ENCODE measurements at places on chromosomes 5 and 9.

DNA sequence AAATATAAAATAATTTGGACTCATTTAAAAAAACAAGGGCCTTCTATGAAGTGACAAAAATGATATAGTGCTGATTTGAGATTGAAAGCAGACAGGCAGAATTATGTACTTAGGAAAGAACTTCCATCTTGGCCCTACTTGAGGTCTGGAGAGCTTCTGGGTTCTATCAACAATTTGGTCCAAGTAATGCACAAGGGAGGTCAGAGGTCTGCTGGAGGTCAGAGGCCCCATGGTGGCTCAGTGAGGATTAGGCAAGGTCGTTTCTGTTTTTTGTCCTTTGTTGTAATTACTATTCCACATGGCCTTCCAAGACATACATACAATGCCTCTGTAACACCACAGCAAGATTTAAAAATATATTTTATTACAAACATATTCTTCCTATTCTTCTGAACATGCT, 37.2 kb downstream of the NUDT12 start:
- no peak for DNase-seq

GRCh38 chr9:73597771-73598170, 446.1 kb downstream of the ANXA1 start:
- DNase-seq: no peak

- no peak for DNase-seq
Measured at GRCh38 chr9:133708246-133709014, 29.7 kb downstream of the SARDH start.

DNA sequence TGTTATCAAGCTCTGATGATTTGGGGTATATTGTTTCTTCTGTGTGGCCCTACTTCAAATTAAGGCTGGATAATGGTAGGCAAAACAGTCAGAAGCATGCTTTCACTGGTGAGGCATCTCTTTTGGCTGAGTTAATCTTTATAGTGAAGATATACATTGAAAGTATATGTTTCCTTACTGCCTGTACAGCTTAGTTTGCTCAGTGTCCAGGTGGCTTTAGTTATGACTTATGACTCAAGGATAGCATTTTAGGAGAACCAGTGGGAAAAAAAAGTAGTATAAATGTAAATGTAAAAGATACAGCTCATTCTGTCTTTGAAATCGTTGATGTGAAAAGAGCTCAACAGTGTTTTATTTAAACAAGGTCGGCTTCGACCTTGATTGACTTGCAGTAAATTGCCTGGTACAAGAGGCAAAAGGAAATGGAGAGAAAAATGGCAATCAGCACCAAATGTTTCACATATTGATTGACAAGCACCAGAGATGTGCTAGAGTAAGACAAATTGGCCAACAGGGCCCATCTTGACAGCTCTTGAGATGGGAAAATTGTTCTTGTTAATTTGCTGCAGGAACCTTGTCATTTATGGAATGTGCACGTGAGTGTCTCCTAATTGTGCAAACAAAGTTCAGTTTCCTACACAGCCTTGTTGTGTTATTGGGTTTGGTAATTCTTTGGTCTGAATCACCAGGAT, 447.4 kb upstream of the WWC1 start:
- no peak for DNase-seq

DNA sequence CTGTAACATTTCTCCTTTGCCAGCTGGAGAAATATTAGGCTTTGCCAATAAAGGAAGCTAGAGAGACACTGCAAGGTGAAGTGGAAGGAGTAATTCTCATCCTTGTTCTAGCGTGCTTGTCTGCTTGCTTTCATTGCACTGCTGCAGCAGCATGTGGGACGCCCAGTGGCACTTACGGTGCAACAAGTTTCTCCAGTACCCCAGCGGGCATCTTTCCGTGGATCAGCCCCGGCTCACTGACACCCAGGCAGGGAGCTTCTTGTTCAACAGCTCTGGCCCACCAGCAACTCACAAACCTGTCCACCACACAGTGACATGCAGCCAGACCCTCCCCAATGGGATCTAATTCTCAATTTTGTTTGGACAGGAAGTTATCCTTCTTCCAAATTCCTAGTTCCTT, 233.2 kb downstream of the GLIS3 start:
- peak; percentile 50 for DNase-seq

- DNase-seq: no peak
Measured at GRCh38 chr9:136074706-136075105, 20.4 kb downstream of the NACC2 start.

- no peak for DNase-seq
Measured at GRCh38 chr5:72293495-72294055, 26.5 kb downstream of the MRPS27 start.

- DNase-seq: no peak
Measured at GRCh38 chr5:131496400-131496713, 138.7 kb downstream of the RAPGEF6 start.

GRCh38 chr9:137891588-137892423, 14.2 kb downstream of the CACNA1B start:
- DNase-seq: no peak

DNA sequence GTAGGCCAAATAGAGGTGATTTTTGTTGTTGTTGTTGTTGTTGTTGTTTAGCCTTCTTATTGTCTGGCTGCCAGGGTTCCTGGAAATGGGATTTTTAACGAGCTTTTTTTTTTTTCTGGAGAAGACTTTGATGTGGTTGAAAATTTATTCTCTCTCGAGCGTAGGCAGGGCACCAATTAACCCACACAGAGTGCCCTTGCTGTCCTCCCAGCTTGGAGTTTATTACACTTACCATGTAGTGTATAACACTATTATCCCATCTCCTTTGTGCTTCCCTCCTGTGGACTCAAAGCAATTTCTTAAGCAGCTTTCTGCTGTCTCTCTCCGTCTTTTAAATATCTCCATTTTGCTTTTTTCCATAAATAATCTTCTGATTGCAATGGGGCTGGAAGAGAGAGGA, 57.4 kb downstream of the OR2K2 start:
- DNase-seq: no peak

DNA sequence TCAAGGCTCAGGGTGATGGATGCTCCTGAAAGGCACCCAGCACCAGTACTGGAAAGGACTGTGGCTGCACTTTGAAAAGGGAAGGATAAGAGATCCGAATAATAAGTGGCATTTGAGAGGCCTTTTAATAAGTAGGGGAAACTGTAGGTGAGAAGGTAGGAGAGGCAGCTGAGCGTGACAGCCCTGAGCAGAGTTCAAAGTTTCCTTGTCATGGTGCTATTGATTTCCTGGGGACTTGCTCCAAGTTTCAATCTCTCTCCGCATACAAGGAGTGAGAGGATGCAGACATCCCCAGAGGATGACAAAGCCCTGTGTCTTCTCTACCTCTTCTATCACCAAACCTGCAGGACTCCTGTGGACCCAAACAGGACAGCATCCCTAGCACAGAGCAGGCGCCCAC, 354.5 kb downstream of the SPOCK1 start:
- no peak for DNase-seq

DNA sequence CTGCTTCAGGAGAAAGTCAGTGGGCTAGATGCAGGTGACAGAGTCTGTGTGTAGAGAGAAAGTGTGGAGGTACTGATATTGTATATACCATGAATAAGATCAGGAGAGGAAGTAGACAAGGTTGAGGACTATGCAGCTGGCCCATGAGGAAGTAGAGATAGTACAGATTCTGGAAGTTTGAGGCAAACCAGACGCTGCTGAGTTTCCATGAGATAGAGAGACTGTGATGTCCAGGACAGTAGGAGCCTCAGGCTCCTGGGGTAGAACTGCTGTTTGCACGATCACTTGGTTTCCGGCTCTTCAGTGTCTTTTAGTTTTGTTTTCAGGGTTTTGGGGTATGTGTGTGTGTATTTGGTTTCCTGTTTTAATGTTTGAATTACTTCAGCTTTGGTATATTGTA, 13.6 kb downstream of the OTULINL start:
- DNase-seq: no peak

- DNase-seq: peak; percentile 71
Measured at GRCh38 chr9:130866474-130866965, 30.1 kb downstream of the QRFP start.

GRCh38 chr9:110016340-110016739, 191.6 kb downstream of the C9orf152 start:
- no peak for DNase-seq

- DNase-seq: no peak
Measured at GRCh38 chr5:170441393-170441784, 52.2 kb upstream of the KCNMB1 start.

DNA sequence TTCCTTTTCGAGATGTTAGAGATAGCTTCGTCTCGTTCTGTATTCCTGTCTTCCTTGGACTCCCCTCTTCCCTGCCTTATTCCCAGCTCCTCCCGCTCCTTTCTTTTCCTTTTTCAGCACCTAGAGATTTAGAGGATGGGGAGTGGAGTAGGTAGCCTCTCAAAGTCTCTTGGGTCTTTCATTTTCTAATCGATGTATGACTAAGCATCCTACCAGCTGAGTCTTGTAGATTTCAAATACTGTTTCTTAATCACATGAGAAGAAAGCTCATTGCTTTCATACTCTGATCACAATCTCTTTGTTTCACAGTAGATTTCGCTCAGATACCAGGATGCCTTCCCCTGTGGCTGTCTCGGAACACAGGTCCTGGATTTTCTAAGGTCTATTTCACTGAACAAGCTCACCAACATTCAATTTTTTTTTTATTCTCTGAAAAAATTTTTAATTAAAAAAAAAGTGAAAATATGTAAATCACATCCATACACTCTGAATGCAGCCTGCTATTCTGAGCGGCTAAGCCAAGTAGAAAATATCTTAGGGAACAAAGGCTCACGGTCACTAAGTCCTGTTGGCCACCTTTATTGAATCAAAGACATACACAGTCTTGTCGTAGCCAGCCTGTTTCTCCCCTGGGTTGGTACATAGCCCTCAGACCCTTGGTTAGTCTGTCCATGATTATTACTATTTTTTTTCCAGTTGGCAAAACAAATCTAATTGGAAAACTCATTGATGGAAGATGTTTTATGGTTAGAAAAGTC, 413.8 kb downstream of the KDM4C start:
- DNase-seq: no peak

DNA sequence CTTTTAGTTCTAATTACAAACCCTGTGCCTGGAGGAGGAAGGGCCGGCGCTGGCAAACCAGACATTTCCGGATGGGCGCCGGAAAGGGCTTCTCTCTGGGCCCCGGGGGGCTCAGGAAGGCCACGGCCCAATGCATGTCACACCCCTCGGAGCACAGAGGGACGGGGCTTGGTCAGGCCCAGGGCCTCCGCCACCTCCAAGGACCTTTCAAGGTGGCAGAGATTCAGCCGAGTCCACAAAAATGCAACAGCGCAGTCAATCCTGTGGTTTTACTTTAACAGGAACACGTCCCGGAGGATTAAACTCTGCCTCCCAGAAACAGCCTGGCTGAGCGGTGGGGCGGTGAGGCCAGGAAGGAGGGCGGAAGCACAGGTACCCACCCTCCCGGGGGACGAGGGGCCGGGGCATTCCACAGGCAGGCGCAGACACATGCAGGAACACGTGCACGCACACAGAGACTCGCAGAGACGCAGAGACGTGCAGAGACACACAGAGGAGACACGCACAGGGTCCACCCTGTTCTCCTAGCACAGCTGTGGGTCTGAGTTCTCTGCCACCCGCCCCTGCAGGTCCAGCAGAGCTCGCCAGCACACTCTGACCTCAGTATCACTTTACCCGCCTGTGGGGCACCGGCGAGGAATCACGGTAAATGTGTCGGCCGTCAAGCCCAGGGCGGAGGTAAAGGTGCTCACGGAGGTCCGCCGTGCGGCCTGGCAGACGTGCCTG, 23.0 kb downstream of the SLC9A3 start:
- DNase-seq: no peak

- peak; percentile 41 for DNase-seq
Measured at GRCh38 chr5:134141331-134142050, 27.0 kb downstream of the TCF7 start.

Measured in left lobe of liver (tissue), 2 donors.